Neural progenitor cell (in vitro differentiated cells): ENCODE measurements at places on chromosomes 3 and 15. TPM values are rescaled to one million over a fixed set of nuclear protein-coding genes. Genes with fewer than 3 reads are reported as not detected.

DNA sequence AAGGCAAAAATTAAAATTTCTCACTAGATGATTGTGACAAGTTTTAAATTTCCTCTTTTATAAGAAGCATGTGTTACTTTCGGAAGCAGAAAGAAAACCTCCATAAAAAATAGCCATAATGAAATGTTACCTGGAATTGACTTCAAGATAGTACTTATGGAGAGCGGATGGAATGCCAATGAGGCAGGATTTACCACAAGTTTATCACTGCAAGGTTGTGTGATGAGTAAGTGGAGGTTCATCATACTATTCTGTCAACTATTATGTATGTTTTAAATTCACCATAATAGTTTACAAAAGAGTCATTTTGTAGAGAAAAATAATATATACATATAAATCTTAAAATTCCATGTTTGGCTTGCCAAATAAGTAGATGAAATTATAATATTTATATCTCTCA lies 230.3 kb downstream of the SCAPER start:
- no peak overlapping the region for H3K4me3 ChIP-seq
- H3K4me1 ChIP-seq = peaks cover 9% of the 10 kb centered on the region
- no peak overlapping the region for H3K27ac ChIP-seq
- no peaks in the 10 kb centered on the region for H3K36me3 ChIP-seq
- DNase-seq = no peak

Gene GATM
- total RNA-seq = 21.3 and 21.4 TPM in 2 replicates

- peak; percentile 93 for DNase-seq
- peak overlapping the region; percentile 89 for H3K27ac ChIP-seq
- no peaks in the 10 kb centered on the region for H3K36me3 ChIP-seq
- H3K27me3 ChIP-seq = peaks cover 4% of the 10 kb centered on the region
Measured at GRCh38 chr15:37045859-37046740, 54.2 kb downstream of the MEIS2 start.

Gene SAMD7
- total RNA-seq = not detected in 2 replicates

DNA sequence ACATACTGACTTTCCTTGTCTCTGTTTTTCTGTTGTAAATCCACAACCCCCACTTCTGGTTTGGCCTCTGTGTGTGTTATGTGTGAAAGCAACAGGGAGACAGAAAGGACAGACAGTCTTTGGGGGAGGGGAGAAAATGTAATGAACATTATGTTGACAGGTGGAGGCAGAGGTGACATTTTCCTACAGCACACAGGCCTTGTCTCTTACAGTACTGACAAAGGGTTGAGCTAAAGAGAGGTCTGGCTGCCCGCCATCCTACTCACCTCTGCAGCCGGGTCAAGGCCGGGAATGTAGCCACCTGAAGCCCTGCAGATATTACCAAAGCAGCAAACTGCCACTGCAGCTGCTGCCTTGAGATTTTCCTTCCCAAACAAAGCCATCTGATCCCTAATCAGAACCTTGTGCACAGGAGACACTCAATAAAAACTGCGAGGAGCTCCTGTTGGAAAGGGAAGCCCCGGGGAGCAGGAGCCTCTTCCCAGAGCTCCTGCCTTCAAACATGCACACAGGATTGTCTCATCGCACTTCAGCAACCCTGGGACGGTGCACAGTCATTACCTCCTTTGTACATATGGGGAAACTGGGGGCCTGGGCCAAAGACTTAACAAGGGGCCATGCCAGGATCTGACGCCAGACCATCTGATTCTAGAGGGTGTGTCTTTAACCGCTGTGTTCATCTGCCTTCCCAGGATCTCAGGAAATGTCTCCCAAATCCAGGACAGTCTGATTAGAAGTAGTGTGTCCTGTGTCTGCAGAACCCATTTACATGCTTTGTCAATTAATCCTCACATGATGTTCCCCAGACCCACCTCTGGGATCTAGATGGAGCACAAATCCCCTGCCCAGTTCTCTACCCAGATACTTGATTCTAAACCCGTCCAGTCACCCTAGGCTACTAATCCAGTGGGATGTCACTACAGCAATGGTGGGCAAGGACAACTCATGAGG lies 14.2 kb downstream of the MYO5C start:
- DNase-seq = no peak
- no peaks in the 10 kb centered on the region for H3K36me3 ChIP-seq
- H3K27ac ChIP-seq = no peak overlapping the region
- no peak overlapping the region for H3K4me3 ChIP-seq

GRCh38 chr15:54567408-54568035 lies 589.3 kb downstream of the UNC13C start:
- H3K36me3 ChIP-seq = no peaks in the 10 kb centered on the region
- H3K27ac ChIP-seq = no peak overlapping the region
- no peak for DNase-seq
- H3K4me3 ChIP-seq = no peak overlapping the region
- H3K4me1 ChIP-seq = no peaks in the 10 kb centered on the region

DNA sequence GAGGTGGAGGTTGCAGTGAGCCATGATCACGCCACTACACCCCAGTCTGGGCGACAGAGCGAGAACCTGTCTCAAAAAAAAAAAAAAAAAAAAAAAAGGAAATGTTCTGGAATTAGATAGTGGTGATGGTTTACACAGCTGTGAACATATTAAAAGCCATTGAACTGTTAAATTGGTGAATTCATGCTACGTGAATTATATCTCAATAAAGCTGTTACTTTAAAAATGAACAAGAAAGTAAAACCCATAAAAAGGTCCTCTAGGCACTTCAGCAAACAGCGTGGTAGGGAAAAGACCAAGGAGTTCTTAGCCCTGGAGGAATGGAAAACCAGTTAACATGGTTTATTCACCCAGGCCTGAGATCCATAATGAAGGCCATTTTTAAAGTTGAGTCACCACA lies 180.1 kb downstream of the ATG7 start:
- no peaks in the 10 kb centered on the region for H3K27me3 ChIP-seq
- no peak overlapping the region for H3K4me3 ChIP-seq
- no peak for DNase-seq

Gene GRIP2
- total RNA-seq = 0.25 TPM in 1 of 2 replicates, not detected in the other

Gene SPINT1
- total RNA-seq = 12.0 and 13.7 TPM in 2 replicates
